ENCODE measurements at places on chromosomes 16 and 17.

GRCh38 chr16:72856797-72857196, 191.1 kb downstream of the ZFHX3 start:
- no peak for DNase-seq

GRCh38 chr16:12259651-12260050, 283.1 kb downstream of the SNX29 start:
- no peak for DNase-seq

DNA sequence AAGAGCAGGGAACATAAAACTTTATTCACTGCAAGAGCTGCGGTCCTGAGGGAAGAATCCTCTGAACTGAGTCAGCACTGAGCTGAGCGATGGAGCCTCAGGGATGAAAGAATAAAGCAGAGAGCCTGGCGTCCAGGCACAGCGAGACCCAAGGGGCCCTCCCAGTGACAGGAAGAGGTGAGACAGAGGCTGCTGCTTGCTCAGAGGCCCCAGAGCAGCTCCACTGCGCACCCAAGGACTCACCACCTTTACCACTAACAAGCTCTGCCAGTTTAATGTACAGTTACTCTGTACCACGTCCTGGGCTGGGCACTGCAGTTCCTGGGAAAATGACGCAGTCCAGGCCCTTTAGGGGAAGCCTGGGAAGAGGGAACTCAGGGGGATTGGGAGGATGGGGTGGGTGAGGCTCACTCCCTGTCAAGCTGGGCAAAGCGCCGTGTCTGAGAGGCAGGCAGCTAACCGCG, 5.6 kb downstream of the GFAP start:
- no peak for DNase-seq

GRCh38 chr17:9292561-9292941, 271.2 kb downstream of the NTN1 start:
- DNase-seq: no peak

- DNase-seq: no peak
Observed at GRCh38 chr17:27157297-27157696, 136.6 kb upstream of the WSB1 start.
